Stimulated activated CD4-positive, alpha-beta T cell treated with anti-CD3 and anti-CD28 coated beads, Interleukin-2, amount 100 ng/mL, for 4 hours (primary cell): ENCODE measurements at places on chromosomes 2 and 18.

- no peak for DNase-seq
Measured at GRCh38 chr2:15705310-15705709, 113.6 kb downstream of the DDX1 start.

- no peak for DNase-seq
Measured at GRCh38 chr2:175844169-175844568, 157.9 kb downstream of the LNPK start.

- DNase-seq = no peak
Measured at GRCh38 chr2:22842205-22842869, 542.6 kb upstream of the KLHL29 start.

- DNase-seq = no peak
Measured at GRCh38 chr2:675982-676646, 1.1 kb downstream of the TMEM18 start.

DNA sequence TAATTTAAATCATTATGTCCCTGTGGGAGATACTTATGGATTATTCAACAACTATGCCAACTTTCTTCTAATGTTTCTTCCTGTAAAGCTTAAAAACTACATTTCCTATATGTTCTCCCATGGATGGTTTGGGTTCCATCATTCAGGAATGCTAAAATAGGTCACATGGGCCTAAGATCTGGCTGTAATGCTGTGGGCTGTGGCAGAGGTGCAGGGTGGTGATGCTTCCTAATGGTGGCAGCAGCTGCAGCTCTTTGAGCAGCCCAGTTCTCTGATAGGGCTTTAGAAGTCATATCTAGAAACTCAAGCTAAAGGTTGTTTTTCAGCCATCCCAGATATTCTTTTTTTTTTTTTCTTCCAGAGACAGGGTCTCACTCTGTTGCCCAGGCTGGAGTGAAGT lies 266.1 kb downstream of the ZNF385B start:
- DNase-seq = no peak

DNA sequence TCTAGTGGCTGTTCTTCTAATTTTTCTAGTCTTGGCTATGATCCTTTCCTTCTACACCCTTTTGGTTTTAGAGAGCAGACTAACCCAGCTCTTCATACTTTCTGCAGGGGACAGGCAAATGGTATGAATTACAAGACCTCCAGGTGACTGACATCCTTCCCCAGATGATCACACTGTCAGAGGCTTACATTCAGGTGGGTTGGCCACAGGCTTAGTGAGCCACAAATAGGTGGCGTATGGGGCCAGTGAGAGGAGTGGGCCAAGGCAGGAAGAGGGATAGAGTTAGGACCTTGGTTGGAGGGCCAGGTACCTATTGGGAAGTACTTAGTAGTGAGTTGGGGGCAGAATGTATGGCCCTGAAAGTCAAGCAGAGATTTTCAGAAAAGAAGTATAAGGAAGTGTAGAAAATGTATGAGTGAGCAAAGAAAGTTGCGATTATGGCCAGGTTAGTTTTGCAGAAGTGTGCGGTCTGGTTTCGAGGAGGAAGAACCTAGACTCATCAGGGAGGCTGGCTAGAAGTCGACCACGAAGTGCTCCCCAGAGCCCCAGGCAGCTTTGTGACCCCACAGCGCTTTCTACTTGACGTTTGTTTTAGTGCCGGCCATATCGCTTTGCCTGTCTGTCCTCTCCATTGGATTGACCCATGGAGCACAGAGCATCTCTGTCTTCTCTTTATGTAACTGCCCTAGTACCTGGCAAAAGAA lies 20.0 kb downstream of the SFTPB start:
- no peak for DNase-seq

GRCh38 chr18:32803568-32803967 lies 30.7 kb upstream of the KLHL14 start:
- no peak for DNase-seq

DNA sequence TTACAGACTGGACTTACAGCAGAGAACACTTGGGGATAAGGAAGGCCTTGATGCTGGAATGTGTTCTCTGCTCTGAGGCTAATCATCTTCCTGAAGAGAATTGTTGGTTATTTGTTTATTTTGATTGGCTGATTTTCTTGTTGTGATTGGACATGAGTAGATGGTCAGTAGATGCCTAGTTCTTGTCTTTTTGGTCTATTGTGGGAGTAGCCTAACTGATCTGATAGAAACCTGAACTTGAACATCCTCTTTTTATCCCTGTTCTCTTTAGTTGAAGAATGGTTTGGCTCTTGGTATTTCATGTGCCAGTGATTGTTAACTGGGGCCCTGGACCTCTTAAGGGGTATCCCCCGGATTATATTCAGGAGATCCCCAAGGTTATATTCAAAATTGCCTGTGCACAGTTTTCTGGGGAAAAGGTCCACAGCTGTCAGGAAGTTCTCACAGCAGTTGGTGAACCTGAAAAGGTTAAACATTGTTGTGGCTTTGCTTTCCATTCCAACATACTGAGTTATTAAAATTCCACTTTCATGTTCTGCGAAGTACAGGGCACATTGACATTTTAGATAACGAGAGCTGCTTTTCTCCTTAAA lies 13.6 kb downstream of the TWSG1 start:
- DNase-seq = no peak

DNA sequence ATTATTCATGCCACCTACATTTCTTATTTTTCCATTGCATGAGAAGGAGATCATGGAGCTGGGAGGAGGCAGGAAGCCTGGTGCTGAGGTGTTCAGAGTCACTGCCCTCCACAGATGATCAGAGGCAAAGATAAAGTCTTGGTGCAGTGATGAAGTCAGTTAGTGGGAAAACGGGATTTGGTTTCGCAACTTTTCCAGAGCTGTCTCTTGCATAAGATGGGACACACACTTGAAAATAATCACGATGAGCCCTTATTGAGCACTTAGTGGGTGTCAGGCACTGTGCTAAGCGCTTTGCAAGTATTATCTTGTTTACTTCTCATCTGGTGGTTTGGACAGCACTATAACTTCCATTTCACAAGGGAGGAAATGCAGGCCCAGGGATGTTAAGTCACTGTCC lies 222.1 kb upstream of the SMAD2 start:
- no peak for DNase-seq

DNA sequence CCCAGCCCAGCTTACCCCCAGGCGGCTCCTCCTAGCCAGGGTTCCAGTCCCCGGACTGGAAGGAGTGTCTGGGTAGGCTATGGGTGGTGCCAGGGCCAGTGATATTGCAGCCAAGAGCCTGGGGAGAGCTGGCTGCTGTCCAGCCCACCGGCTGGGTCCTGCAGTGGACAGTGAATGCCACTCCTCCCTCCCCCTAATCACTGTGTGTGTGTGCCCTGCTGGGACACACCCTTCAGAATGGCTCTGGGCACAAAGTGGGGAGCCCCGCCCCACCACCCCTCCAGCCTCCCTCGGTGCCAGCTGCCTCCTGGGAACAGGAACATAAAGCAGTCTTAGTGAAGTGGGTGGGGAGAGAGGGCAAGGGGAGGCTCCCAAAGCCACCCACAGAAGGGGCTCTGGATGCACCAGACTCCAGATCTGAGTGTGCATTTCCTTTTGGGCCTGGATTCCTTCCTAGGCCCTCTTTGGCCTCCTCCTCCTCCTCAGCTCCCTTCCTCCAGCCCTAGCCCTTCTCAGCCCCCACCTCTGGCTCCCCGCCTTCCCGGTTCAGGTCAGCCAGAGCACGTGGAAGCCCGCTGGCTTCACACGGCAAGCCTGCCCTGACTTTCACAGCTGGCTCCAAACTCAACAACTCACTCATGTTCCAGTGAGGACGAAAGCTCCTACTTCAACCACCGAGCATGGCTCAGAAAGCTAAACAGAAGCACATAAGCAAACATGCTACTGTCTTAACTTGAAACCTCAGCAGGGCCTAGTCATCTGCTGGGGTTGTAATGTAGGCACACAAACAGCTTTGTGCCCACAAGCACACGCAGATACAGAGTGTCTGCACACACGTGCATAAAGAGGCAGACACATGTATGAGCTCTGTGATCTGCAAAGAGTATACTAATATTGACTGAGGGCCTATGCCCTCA lies 209.2 kb upstream of the SMAD2 start:
- DNase-seq = no peak

DNA sequence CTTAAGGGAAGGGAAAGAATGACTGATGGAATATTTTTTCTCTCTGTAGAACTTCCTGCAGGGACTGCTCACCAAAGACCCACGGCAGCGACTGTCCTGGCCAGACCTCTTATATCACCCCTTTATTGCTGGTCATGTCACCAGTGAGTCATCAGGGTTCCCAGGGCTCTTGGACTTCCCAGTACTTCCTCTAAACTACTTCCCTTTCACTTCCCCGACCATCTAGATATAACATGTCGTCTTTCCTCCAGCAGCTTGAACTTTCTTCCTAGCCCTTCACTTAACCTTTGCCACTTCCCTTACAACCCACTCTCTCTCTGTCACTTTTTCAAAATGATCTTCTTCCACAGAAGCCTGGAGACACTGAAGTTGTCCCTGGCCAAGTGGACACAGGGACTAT lies 7.2 kb downstream of the STK36 start:
- no peak for DNase-seq

GRCh38 chr18:76145521-76146376 lies 349.3 kb downstream of the ZNF516 start:
- no peak for DNase-seq

GRCh38 chr2:217530392-217531090 lies 472.3 kb downstream of the TNS1 start:
- no peak for DNase-seq

GRCh38 chr2:189083106-189083505 lies 96.5 kb downstream of the COL5A2 start:
- DNase-seq = no peak

DNA sequence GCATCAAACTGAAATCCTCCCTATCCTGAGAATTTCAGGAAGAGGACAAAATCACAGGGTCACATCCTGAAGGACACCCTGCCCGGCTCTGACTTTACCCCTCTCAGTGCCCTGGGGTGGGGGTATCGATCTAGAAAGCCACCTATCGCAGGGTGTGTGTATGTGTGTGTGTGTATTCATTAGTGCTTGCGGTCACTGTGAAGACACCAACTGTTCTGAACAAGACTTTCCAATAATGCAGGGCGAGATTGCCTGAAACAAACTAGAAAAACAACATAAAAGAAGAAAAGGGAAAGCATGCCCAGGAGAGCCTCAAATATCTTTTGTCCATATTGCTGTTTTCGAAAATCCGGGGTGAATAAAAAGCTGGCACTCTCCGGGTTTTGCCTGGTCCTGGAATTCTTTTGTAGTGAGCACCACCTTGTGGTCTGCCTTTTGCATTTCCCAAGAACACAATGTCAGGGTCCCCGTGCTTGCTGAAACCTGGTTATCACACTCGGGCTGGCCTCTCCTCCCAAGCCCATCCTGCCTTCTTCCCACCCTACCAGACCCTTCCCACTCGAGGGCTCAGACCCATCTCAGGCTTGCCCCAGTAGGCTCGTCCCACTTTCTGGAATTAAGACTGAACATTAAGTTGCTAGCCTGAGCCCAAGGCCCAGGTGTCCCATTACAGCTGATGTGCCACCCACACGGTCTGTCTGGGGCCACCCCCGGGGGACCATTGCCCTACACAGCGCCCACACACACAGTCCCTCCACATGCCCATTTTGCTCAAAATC lies 25.0 kb upstream of the COPS8 start:
- no peak for DNase-seq

- DNase-seq = no peak
Measured at GRCh38 chr18:58394046-58394445, 234.8 kb downstream of the ALPK2 start.
